ENCODE measurements at places on chromosomes 11 and 22.

DNA sequence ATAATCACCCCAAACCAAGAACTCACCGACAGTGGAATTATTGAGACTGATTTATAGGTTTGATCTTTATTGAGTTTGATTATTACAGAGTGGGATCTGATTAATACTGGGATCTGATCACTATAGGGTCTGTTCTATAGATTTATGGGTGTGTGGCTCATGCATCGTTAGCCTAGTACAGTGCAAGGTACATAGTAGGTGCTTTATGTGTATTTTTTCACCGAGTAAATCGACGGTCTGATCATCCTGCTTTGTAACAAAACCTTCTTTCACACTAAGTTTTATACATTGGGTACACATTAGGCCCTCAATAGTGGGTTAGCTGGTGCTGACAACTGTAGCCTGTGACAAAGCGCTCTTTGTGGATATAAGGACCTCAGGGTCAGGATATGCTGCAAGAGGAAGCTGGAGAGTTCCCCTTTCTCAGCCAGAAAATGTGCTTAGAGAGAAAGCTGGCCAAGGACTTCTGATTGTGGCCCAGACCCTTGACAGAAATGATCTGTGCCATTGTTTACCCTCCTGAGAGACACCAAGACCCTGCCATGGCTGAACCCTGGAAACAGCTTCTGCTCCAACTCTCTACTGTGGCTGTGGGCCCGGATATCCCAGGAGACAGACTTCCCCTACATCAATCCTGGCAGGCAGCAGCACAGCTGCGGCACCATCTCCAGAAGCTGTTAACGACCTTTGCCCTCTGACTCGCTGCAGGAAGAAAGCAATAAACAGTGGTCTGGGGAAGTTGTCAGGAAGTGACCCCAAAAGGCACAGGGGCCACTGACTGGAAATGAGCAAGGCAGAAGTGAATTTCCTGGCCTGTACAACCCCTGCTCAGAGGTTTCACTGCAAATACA lies 16.1 kb upstream of the TPP1 start:
- no peak for DNase-seq

DNA sequence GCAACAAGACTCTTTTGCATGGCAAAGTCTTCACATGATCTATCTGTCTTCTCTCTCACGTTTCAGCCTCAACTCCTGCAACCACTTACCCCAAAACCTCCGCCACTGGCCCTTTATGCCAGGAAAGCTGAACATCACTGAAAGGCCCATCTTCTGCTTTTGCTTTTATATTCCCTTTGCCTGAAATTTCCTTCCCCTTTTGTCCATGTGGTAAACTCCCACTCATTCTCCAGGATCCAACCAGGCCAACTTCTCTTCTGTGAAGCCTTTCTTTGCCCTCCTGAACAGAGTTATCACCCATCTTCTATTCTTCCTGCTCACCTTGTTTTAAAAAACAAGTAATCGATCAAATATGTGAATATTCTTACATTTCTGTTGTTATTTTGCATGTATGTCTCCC lies 117.8 kb downstream of the WNT11 start:
- no peak for DNase-seq

GRCh38 chr11:128937480-128937879 lies 5.2 kb downstream of the TP53AIP1 start:
- no peak for DNase-seq

GRCh38 chr11:74338963-74339362 lies 27.5 kb upstream of the P4HA3 start:
- DNase-seq, result no peak

DNA sequence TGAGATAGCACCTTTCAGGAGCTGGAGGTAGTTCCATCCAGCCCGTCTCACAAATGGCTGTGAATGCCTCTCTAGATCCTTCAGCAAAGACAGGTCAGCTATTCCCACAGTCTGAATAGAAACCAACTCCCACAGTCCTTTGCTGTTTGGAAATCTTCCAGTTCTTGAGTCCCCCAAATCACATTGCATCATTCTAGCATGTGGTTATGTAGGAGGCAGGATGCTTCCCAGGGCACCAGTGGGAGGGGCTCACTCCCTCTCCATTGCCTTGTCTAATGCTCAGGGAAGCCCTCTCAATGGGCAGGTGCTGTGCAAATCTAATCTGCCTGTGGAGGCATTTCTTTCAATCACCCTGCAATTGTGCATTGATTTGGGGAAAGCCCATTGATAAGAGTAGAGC lies 14.6 kb downstream of the NAV2 start:
- DNase-seq, result peak; percentile 65

- DNase-seq, result no peak
These were observed 135.8 kb upstream of the NECTIN1 start for GRCh38 chr11:119864836-119865235.

- DNase-seq, result no peak
These were observed 11.8 kb downstream of the ABTB2 start for GRCh38 chr11:34345991-34346480.

GRCh38 chr11:85748455-85748891 lies 62.5 kb downstream of the SYTL2 start:
- DNase-seq, result no peak

GRCh38 chr11:9613830-9614762 lies 40.6 kb downstream of the WEE1 start:
- peak; percentile 42 for DNase-seq

GRCh38 chr22:19203834-19204233 lies 25.3 kb upstream of the SLC25A1 start:
- no peak for DNase-seq

Measured in non-pigmented ciliary epithelial cell (primary cell).